HuH-7.5 (cell line): ENCODE measurements at places on chromosomes 12 and 14.

DNA sequence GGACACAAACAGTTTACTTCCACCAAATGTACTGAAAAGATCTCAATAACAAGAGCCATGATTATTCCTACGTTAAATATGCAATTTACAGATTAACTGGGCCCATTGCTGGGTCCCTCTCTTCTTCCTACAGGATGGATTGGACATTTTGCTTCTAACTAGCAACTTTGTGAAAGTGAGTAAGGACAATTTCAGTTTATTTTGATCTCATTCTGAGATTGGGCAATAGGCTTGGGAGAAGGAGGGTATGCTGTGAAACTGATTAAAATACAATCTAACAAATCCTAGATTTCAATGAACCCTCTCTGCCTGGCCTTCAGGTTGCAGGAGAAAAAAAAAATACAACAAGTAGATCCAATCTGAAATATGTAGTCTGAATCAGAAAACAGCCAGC is 121.5 kb downstream of the PRKD1 start:
- DNase-seq, result no peak

DNA sequence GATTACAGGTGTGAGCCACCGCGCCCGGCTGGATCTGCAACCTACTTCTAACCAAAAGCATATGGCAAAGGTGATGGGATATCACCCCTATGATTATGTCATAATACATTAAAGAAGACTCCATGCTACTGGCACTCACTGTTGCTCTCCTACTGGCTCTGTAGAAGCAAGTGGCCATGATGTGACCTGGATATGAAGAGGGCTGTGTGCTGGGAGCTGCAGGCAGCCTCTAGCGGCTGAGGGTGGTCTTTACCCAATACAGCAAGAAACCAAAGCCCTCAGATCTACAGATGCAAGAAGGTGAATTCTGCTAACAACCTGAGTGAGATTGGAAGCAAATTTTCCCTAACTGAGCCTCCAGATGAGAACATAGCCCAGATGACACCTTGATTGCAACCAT is 34.2 kb upstream of the TRIM9 start:
- no peak for DNase-seq

DNA sequence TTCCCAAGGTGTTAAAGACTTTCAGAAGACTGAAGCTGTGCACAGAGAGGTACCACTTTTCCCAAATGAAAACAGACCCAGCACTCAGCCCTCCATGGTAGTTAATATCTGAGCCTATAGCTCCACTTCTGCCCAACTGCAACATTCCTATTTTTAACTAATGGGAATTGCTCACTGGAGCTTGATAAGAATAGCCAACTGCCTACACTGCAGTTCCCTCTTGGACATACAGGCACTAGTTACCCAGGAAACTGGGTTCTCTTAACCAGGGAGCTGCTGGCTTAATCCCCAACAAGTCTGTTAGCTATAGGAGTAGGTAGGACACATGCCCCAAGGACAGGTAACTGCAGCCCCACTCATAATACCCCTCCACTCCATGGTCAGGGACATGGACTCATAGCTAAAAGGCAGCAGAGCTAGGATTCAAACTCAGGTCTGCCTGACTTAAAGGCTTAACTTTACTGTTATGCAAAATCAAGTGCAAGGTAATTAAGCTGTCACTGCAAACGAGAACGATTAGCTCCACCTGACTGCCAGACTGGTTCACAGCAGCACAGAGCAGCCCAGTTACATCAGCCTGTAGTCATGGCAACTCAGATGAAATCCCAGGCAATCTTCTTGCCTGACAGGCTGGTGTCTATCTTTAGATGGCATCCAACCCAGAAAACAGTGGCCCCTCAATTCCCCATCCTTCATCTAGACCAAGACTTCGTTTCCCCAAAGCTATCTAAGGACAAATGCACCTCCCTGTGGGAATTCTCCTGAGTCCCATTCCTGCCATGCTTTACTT is 77.1 kb upstream of the ACTN1 start:
- DNase-seq, result no peak

DNA sequence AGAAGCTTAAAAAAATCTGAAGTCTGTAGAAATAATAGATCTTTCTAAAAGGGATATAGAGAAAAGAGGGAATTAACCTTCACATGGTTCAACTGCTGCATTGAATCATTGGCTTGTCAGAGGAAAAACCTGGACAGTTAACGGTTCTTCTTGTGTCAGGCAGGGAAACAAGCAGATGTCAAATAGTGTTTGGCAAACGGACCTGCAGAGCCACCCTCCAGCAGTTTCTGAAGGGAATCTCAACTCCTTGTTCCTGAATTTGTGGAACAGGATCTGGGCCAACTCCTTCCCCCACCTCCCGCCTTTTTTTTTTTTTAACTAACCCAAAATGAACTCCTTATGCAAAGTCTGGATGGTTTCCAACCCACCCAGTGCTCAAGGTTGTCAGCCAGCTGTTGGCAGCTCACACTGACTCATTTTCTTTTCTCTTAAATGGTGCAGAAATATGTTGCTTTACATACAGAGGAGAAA is 187.3 kb downstream of the CAND1 start:
- DNase-seq, result no peak

GRCh38 chr12:23884909-23885308 is 64.6 kb downstream of the SOX5 start:
- no peak for DNase-seq

GRCh38 chr12:130497321-130497720 is 159.6 kb downstream of the PIWIL1 start:
- no peak for DNase-seq

DNA sequence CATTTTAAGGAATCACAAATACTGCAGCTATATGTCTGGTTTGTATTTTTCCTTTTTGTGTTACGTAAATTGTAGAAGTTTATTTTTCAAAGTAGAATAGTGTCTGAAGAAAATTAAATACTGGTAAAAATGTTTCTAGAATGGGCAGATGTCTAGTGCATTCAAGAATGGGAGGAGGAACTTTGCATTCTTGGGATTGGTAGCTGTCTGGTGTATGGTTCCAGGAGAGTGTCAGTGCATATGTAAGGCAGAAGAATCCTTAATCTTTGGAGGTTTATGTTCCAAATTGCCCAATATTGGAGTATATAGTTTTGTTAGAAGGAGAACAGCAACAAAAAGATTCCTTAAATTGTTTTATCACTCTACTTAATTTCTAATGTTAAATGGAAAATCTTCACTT is 13.5 kb downstream of the PAPOLA start:
- no peak for DNase-seq

- DNase-seq, result no peak
These were observed 193.7 kb downstream of the SLC6A15 start for GRCh38 chr12:84718906-84719305.

DNA sequence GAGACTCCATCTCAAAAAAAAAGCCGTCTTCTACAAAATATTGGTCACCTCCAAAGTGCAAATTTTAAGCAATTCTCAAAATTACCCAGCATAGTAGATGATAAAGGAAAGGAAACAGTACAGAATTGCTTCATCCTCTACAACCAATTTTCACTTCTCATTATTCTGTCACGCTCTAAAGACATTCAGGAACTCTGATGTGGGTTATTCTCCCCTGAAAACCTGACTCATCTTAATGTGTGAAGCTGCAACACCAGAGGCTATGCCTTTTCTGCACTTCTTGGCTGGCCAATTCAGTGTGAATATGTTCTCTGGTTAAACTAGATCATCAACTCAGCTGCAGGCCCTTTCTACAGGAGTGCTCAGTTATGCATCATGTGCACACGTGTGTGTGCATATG is 11.0 kb downstream of the PTGER2 start:
- DNase-seq, result no peak

DNA sequence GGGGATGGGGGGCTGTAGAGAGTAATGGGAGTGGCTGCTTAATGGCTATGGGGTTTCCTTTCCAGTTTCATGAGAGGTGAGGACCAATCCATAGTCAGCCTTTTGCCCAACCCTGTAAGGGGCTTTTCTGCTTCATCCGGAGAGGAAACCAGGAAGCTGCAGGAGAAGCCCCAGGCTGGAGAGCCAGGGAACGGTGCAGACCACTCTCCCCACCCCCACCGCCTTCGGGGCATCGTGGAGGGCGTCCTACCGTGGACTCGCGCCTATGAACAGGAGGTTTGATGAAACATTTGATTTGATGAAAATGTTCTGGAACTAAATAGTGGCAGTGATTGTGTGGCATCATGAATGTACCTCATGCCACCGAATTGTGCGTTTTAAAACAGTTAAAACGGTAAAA is 204.3 kb upstream of the DIO3 start:
- no peak for DNase-seq

DNA sequence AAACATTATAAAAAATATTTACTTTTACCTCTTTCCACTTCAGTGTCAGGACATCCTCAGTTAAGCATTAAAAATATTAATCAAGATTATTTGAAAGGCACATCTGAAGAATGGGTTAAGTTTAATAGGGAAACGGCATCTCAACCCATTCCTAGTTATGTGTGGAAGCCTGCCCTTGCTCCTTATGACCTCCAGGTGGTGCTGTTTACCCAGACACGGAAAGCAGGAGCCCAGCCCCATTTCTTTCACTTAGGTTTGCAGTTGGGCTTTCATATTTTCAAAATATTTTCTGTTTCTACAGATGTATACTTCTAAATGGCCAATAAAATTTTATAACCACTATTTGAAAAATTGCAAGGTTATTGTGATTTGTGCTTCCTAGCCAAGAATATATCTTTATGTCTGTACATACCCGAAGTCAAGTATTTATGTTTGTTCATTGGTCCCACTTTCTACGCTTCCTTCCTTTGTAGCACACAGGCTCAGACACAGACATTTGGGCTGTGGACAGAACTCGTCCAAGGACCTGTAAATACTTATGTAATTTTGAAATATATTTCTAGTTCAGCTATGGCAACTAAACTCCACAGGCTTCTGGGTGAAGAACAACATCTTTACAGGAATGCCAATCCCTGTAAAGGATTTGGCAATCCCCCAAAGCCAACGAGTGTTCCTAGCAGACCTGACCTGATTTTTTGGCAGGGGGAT is 247.1 kb downstream of the AKAP6 start:
- peak; percentile 15 for DNase-seq

DNA sequence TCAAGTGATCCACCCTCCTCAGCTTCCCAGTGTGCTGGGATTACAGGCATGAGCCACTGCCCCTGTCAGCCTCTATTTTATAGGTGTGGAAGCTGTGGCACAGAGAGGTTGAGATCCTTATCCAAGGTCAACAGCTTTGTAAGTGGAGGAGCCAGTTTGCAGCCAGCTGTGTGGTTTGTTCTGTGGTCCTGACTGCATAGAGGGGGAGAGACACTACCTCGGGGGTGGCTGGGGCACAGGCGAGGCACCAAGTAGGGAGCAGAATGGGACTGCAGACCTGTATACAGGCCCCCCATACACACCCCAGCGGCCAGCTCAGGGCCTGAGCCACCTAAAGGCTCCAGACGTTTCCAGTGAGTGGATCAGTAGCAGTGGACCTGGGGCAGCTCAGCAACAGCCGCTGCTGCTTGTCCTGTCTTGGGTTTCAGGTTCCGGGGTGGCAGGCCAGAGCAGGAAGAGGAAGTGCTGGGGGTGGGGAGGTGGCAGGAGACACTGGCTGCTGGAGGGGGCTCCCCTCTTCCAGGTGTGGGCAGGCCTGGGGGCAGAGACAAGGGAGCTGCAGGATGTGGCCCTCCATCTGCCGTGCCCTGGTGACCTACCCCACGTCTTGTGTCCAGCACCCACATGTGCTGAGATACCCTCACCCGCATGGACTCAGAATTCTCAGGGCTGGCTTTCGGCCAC is 11.0 kb downstream of the ORAI1 start:
- no peak for DNase-seq

DNA sequence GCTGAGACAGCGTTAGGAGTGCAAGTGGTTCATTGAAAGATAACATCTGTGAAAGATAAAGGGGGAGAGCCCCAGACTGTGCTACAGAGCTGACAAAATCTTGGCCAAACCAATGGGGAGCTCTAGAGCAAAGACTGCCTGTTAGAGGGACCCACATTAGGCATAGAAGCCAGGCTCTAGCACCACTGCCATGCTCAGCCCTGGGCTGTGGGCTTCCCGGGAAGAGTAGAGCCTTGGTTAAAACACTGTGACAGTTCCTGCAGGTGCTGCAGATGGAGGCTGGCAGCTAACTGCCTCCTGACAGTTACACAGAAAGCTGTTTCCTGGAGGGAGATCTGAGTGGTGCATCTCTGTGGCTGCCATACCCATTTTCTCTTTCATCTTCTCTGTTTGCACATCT is 23.0 kb downstream of the TSHR start:
- DNase-seq, result no peak

GRCh38 chr14:53610947-53611346 is 345.7 kb downstream of the BMP4 start:
- no peak for DNase-seq

- DNase-seq, result no peak
These were observed 286.2 kb downstream of the CACNA1C start for GRCh38 chr12:2338991-2339431.

GRCh38 chr12:64608901-64609535 is 1.3 kb upstream of the RASSF3 start:
- DNase-seq, result peak; percentile 64

DNA sequence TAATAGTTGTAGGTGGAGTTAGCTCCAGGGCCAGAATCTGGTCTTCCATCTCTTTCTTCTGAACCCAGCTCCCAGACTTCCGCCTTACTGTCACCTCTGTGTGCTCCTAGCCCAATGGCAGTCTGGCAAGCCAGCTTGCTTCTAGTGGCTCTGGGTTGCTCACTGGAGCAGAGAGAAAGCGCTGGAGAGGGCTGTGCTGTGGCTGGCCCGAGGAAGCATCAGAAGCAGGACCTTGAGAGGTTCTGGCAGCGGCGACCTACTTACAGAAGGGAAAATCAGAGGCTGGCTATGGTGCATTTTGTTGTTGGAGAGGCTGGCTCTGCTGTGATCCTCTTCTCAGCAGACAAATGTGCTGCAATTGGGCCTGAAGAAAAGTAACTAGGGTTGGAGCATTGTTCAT is 28.6 kb downstream of the KCNA5 start:
- no peak for DNase-seq
